Stimulated activated CD8-positive, alpha-beta memory T cell treated with anti-CD3 and anti-CD28 coated beads, Interleukin-4, amount 100 ng/mL, for 24 hours (primary cell): ENCODE measurements at places on chromosomes 13 and 19.

GRCh38 chr19:9296336-9296735 is 13.3 kb downstream of the ZNF699 start:
- DNase-seq = no peak

DNA sequence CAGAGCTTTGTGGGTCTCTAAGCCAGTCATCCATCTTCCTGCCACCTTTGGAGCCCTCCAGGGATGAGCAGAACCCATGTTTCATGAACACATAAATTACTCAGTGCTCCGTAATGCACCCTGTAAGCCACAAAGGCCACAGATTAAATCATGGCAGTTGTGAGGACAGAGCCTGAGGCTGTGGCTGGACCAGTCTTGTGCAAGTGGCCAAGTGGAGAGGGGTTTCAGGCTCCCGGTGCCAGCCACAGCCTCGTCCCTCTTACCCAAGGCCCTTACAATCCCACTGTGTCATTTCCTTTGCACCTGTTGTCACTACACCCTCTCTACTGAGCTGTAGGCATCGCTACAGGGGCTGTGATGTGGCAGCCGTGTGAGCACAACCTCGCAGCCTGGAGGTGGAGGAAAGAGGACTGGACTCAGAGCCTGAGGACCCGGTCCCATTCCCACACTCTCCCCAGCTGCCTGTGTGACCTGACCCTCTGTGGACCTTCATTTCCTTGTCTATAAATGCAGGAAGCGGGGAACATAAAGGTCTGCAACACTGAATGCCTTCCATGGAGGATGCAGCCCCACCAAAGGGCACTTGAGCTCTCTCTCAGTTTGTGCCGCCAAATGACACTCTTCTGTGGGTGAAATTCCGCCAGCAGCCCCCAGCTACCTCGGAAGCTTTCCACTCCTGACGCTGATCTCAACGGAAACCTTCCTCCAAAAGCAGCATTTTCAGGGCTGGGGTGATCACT is 792.0 kb downstream of the UQCRFS1 start:
- no peak for DNase-seq

GRCh38 chr13:43377973-43378372 is 354.6 kb downstream of the DNAJC15 start:
- DNase-seq = no peak

- DNase-seq = no peak
Observed at GRCh38 chr13:43377149-43377548, 353.8 kb downstream of the DNAJC15 start.

DNA sequence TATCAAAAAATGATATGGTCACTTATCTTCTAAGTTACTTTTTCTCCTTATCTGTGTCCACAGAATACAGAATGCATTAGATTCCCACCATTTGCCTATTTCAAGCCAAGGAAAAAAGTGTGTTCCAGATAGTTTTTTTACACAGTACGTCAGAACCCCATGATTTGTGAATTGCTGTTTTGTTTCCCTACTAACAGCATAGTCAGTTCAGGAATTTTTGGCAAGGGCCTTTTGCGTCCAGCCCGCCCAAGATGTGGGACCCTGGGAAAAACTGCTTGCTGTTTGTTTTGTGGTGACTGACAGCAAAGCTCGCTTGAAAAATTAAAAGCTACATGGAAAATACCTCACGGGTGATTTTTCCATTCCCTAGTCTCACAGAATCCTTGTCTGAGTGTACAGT is 20.4 kb upstream of the FAM216B start:
- DNase-seq = no peak

- peak; percentile 57 for DNase-seq
Observed at GRCh38 chr19:5690955-5691821, 1.1 kb downstream of the RPL36 start.

GRCh38 chr19:4272894-4273293 is 6.2 kb upstream of the SHD start:
- DNase-seq = no peak

GRCh38 chr19:4077800-4078684 is 11.3 kb upstream of the ZBTB7A start:
- DNase-seq = peak; percentile 38

GRCh38 chr19:50162988-50163387 is at the start of gene IZUMO2:
Gene IZUMO2, minus strand, starts transcription at chr19:50163281. Its CDS starts 87 bp downstream, at chr19:50163194.
- no peak for DNase-seq

DNA sequence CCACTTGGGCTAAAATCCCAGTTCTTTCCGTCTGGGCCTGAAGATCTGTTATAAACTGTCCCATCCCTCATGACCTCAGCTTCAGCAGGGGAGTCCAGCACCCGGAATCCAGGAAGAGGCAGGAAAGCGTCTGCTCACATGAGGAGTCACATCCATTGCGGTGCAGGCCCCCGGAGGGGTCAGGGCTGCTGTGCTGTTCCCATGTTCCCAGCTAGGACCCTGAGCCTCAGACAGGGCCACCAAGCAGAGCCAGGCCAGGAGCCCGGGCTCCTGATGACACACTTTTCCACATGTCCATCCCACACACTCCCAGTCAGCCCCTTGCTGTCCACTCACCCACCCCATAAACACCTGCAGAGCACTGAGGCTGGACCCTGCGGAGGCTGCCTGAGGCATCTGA is 45.3 kb upstream of the VSTM2B start:
- DNase-seq = no peak

DNA sequence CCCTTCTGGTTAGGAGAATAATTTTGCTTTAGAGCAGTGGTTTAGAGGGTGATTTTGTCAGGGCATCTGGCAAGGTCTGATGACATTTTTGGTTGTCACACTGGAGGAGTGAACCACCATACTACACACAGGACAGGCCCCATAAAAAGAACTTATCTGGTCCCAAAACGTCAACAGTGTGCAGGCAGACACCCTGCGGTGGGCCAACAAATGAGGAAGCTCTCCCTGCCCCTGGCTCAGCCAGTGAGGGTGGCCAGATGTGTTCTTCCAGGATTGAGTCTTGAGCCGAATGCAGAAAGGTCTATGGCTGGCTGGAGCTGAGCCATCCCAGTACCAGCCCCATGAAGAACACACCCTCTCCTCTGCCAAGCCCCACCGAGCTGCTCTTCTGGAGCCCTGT is 149.2 kb downstream of the MIPEP start:
- DNase-seq = no peak

DNA sequence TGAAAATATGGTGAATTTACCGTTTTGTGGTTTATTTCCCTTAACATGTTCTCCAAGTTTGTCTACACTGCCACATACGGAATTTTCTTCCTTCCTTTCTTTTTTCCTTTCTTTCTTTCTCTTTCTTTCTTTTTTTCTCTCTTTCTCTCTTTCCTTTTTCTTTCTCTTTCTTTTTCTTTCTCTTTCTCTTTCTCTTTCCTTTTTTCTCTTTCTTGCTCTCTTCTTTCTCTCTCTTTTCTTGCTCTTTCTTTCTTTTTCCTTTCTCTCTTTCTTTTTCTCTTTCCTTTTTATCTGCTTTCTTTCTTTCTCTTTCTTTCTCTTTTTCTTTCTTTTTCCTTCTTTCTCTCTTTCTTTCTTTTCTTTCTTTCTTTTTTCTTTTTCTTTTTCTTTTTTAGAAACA is 1962.3 kb upstream of the PCDH20 start:
- DNase-seq = no peak

GRCh38 chr13:85509512-85509911 is 289.7 kb downstream of the SLITRK6 start:
- no peak for DNase-seq

DNA sequence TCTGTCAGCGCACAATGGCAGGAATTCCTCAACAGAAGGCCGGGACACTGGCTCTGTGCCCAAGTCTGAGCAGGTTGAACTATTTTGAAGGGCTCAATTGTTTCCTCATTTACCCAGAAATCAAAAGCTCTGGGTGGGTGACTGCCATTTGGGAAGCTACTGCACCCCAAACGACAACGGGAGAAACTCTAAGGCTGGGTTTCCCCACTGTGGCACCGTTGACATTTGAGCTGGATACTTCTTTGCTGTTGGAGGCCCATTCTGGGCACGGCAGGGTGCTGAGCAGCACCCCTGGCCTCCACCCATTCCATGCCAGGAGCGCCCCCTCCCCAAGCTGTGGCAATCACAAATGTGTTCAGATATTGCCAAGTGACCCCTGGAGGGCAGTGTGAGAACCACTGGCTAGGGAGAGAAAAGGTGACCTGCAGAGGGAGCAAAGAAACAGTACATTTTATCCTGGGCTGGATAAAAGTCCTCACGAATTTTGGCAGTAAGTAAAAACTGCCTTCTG is 62.5 kb downstream of the RFX2 start:
- no peak for DNase-seq

DNA sequence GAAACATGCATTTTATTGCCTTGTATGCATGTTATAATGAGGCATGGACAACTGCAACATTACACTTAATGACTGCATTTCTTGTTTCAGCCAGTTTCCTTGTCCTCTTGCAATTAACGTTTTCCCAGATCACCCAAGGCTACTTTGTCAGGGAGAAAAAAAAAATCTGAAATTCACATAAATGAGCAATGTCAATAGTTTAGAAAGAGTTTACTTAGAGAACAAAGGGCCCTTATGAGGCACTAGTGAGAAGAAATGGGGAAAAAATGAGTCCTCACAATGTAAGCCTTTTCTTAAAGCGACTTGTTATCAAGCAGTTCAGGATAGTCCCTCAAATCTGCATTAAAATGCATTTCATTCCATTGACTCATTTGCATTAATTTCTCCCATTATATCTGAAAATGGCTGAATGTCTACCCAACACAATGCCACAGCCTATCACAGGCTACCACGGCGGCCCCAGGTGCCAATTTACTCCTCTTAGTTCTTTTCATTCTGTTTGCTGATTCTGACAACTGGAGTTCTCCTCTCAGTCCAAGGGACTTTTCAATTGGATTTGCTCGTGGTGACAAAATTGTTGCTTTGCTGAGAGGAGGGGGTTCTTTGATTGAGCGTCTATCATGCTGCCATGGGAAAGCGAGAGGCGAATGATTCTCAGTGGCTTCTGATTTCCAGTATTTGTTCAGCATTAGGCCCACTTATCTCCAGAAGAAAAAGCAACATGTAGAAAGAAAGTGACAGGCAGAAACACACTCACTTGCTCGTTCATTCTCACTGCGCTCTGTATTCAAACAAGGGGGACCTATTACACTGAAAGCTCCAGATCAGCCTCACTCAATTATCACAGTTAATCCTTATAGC is 107.1 kb downstream of the DACH1 start:
- no peak for DNase-seq

GRCh38 chr19:793806-794205 is 3.4 kb upstream of the PTBP1 start:
- DNase-seq = no peak

GRCh38 chr13:48210178-48210577 is 22.8 kb upstream of the ITM2B start:
- DNase-seq = no peak

GRCh38 chr13:50386541-50387050 is 371.4 kb downstream of the KCNRG start:
- DNase-seq = no peak

- no peak for DNase-seq
Observed at GRCh38 chr13:45434556-45435371, 16.6 kb upstream of the SLC25A30 start.

DNA sequence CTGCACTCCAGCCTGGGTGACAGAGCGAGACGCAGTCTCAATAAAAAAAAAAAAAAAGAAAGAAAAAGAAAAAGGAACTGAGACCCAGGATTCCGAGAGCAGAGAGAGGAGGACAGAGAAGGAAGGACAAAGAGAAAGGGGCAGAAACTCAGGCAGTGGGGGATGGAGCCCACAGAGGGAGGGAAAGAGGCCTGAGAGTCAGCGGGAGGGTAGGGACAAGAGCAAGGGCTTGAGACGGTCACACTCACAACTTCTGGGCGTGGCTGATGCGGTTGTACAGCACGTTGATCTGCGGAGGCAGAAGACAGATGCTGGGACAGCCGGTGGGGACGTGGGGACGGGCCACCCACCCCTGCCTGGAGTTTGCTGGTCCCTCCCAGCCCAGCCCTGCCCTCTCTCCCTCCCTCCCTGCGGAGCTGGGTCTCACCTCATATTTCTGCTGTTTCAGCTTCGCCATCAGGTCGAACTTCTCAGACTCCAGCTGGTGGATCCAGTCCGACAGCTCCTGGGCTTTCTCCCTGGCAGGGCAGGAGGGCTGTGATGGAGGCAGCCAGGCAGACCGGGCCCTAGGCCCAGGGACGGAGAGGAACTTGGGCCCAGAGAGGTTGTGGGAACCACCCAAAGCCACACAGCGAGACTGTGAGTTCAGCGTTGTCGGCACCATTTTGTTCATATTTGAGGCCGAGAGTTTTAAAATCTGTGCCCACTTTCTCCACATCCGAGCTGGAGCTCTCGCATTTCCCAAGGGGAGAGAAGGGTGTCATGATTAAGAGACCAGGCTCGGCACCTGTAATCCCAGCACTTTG is 15.2 kb downstream of the TNNT1 start:
- DNase-seq = no peak

DNA sequence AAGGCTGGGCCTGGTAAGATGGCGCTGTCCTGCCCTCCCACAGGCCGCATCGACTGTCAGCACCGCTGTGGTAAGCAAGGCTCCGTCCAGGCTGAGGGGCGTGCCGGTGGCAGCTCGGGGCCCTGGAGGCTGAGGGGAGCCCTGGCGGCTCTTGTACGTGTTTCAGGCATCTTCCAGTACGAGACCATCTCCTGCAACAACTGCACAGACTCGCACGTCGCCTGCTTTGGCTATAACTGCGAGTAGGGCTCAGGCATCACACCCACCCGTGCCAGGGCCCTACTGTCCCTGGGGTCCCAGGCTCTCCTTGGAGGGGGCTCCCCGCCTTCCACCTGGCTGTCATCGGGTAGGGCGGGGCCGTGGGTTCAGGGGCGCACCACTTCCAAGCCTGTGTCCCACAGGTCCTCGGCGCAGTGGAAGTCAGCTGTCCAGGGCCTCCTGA is 1.2 kb downstream of the IZUMO4 start:
- no peak for DNase-seq

- DNase-seq = no peak
Observed at GRCh38 chr13:33150126-33150525, 133.9 kb downstream of the KL start.

GRCh38 chr13:50994651-50995050 is 85.1 kb downstream of the RNASEH2B start:
- no peak for DNase-seq

DNA sequence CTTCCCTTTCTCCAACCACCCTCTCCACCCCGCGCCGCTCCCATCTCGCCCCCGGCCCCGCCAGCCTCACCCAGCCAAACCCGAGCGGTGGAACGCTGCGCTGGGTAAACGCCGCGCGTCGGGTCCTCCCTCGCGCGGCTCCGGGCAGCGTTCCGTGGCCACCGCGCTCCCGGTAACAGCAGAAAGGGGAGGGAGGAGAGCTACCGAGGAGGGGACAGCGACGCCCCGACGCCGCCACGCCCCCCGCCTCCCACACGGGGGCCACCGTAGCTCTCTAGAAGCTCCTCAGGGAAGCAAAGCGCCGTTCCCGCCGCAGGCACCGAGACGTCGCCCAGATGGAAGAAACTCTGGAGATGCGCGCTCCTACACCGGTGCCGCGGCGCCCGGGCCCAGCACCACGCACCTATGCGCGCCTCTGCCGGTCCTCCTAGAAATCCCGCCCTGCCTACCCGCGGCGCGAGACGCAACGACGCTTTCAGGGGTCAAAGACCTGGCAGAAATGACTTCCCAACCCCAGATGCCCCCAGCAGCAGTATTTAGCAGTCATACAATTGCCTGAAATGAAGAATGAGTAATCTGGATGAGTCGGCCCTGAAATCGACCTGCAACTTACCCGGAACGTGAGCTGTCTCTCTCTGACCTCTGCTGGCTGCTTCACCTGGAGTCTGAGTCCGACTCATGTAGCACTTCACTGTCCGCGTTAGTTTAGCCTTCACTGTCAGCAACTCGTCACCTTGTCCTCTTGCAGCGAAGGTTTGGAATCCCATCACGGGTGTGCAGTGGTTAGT is at the start of gene RUBCNL:
Gene RUBCNL (minus strand): TSS at position 189 of the 788 bp plus-strand sequence. CDS start 14,777 bp downstream, outside the sequence.
- peak; percentile 22 for DNase-seq
